Caco-2 (cell line): ENCODE measurements at places on chromosomes 7 and 10. TPM values are rescaled to one million over a fixed set of nuclear protein-coding genes. Genes with fewer than 3 reads are reported as not detected.

CFTR gene
- total RNA-seq, result 130 and 132 TPM in 2 replicates

MEOX2 gene
- not detected in 2 replicates for total RNA-seq

KLF14 gene
- 0.14 TPM in 1 of 2 replicates, not detected in the other for total RNA-seq

SOSTDC1 gene
- 8.1 and 8.4 TPM in 2 replicates for total RNA-seq

ATP6V0A4 gene
- total RNA-seq, result 1.2 and 1.5 TPM in 2 replicates

FLNC gene
- total RNA-seq, result 108 and 128 TPM in 2 replicates

GRCh38 chr7:101960985-101961708, 143.7 kb downstream of the CUX1 start:
- DNase-seq, result no peak

DNA sequence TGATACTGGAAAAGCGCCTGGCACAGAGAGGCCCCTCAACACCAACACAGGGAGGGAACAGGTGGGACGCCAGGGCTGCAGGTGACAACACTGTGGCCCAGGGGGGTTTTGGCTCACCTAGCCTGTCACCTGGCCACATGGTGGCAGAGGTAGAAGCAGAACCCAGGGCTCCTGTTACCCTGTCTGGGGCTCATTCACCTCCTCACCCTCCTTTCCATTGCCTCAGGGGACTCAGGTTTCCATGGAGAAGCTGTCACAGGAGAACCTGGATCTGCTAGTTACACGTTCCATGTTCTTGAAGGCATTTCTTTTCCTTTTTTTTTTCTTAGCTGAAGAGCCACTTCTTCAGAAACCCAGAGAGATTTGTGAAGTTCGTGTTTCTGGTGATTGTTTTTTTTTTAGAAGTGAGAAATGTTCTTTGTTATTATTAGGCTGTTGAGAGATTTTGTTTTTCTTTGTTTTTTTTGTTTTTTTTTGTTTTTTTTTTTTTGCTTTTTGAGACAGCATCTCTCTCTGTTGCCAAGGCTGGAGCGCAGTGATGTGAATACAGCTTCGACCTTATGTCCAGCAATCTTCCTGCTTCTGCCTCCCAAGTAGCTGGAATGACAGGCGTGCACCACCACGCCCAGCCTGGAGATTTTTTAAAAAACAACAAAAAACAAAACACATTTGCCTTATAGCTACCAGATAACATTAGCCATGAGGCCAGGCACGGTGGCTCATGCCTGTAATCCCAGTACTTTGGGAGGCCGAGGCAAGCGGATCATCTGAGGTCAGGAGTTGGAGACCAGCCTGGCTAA, 16.0 kb downstream of the DENND2A start:
- DNase-seq, result peak; percentile 66

GRCh38 chr7:31500656-31501055, 13.2 kb upstream of the ITPRID1 start:
- no peak for DNase-seq

DNA sequence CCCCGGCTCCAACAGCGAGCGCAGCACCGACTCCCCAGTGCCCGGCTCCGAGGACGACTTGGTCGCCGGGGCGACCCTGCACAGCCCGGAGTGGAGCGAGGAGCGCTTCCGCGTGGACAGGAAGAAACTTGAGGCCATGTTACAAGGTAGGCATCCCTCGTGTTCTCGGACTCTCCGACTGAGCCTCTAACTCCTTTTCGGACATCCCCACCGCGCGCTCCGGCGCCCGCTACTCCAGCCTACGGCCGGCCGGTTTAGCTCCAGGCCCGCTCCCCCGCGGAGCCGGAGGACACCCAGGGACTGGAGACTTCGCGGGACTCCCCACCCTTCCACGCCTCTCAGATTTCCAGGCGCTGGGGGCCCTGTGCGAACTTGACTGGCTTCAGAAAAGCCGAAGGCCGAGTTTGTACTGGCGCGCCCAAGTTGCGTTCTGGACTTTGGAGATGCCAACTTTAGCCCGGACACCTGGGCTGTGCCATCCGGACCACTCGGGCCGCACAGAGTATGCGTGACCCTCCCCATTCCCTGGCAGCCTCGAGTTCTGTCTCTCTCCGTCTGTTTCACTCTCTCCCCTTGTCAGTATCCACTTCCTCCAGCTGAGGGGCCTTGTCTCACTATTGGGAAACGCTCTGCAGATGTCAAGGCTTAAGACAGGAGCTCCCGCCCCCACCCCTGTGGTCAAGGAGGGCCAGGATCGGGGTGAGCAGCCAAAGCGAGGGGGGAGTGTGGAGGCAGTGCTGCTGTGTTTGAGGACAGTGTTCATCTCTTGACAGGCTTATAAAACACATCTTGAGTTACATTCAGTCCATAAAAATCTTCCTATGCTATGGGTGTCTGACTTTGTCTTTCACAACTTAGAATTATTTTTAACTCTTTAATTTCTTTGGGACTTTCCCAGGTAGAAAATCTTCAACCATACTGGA, 777 bp downstream of the BICC1 start:
- DNase-seq, result peak; percentile 89

DNA sequence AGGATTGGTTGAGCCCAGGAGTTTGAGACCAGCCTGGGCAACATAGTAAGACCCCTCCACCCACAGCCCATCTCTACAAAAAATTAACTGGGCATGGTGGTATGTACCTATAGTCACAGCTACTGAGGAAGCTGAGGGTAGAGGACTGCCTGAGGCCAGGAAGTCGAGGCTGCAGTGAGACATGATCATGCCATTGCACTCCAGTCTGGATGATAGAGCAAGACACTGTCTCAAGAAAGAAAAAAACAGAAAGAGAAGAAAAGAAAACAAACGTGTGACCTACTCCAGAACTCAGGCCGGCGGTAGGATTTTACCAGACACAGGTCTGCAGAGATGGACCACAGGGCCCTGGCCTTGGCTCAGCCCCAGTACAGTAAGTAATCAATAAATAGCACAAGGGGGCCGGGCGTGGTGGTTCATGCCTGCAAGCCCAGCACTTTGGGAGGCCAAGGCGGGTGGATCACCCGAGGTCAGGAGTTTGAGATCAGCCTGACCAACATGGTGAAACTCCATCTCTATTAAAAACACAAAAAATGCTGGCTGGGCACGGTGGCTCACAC, 35.4 kb upstream of the TNRC18 start:
- DNase-seq, result no peak

- DNase-seq, result no peak
Observed at GRCh38 chr7:43118313-43118712, 5.9 kb downstream of the HECW1 start.

DNA sequence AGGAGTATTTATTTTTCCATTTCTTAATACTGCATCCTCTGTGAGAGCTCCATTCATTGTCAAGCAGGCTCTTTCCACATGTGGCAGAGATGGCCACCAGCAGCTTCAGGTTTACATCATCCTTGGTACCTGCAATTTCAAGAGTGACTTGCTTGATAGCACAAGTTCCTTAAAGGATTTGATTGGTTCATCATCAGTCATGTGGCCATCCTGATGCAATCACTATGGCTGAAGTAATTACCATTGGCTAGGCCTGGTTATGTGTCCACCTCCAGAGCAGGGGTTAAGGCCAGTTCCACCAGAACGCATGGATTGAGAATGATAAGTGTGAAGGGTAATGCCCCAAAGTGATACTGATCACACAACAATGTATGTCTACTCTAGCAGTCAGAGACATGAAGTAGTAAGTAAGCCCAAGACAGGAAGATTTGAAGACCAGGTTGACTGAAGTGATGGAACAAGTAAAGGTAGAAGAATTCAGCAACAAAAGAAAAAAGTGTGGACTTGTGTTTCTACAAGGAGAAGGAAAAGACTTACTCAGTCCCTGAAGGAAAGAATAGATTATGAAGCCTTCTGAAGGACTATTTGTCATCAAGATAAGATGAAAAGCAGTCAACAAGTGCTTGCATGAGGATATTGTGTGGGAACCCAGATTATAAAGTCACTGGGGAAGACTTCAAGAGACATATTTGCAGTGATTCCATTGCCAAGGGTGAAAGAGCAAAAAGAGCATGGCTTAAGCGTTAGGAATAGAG, 26.4 kb upstream of the PRKAR2B start:
- no peak for DNase-seq

- no peak for DNase-seq
Observed at GRCh38 chr10:120105001-120105400, 212.5 kb downstream of the SEC23IP start.

DNA sequence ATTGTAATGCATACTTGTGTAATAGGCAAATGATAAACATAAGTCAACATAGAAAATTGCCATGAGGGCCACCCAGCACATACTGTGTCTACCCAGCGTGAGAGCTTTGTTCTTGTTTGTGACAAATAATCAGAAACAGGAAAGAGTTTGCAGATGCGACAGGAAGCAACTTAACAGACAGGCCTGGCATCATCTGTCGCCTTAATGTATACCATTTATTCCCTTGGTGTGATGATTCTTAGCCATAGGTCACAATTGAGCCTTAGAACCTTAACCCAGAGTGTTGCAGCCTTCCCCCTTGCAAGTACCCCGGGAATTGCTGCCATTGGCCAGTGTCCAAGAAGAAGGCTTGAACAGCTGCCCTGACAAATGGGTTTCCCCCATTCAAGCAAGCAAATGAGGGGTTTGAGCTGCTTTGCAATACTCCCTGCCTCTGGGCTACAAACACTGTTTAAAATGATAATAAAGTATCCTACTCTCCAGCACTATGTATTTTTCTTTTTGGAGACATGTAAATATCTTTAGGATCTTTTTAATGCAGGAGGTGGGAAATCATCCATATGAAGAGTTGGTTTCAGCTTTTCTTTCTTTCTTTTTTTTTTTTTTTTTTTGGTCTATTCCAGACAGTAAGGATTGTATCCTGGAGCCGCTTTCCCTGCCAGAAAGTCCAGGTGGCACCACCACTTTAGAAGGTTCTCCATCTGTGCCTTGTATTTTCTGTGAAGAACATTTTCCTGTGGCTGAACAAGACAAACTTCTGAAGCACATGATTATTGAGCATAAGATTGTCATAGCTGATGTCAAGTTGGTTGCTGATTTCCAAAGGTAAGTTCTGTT, 80.0 kb downstream of the ZNF277 start:
- DNase-seq, result no peak

- peak; percentile 56 for DNase-seq
Observed at GRCh38 chr10:48377751-48378530, 71.5 kb downstream of the MAPK8 start.

DNA sequence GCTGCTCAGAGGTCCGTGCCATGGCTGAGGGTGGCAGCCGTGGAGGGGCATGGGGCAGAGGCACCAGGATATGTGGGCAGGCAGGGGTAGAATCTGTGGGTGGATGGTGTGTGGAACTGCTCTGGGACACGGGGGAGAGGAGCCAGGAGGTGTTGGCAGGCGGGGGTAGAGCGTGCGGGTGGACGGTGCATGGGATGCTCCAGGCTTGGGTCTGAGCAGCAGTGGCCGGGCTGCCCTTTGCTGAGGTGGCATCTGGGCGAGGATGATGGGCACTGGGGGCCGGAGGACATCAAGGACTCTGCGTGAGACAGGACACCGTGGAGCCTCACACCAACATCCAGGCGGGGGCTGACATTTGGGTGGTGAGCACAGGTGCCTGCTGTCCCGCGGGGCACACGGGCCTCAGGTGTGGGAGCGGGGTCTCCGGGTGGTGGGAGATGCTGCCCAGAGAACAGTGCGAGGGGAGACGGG, 46.2 kb downstream of the JAKMIP3 start:
- no peak for DNase-seq

DNA sequence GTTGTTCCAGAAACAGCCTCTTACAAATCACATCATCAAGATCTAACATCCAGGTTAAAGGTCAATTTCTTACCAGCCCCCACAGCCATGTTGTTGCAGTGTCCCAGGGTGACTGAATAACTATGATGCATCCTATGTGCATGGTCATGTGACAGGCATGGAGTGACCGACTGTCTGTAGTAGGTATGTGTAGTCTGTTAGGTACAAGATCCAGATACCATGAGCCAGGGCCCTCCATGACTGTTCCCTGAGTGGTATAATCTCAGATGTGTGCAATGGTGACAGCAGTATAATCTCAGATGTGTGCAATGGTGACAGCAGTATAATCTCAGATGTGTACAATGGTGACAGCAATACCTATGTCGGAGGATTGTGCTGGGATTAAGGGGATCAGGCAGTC, 8.8 kb downstream of the CDHR3 start:
- DNase-seq, result no peak

DNA sequence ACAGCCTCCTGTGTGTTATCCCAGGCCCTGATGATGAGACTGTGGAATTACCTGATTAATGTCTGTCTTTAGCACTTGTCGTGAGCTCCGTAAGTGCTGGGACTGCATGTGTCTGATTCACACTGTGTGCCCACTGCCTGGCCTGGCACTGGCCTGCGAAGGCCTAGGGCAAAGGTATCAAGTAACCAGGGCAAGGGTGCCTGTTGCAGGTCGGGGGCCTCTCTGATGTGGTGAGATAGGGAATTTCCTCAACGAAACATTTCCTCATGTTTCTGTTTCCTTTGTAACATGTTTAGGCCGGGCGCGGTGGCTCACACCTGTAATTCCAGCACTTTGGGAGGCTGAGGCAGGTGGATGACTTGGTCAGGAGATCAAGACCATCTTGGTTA, 50.4 kb downstream of the LHPP start:
- DNase-seq, result no peak
